K562 (cell line): ENCODE measurements at places on chromosomes 16 and 17. TPM values are rescaled to one million over a fixed set of nuclear protein-coding genes. Genes with fewer than 3 reads are reported as not detected.
A peak's percentile ranks its signal among the peaks of the same experiment; 100 is the strongest.

- H3K27ac ChIP-seq = peak within 1 kb of the TSS; percentile 66
- H3K27me3 ChIP-seq = no peaks in the 10 kb centered on the region
- peaks cover 25% of the 10 kb centered on the region; the same call in 2 of the 3 replicates for H3K36me3 ChIP-seq
- peak; percentile 64 for DNase-seq
- H3K4me1 ChIP-seq = peaks cover 35% of the 10 kb centered on the region
Observed at GRCh38 chr17:1709971-1710806, at the start of gene TLCD2. Gene TLCD2 (minus strand): TSS chr17:1710377. CDS start chr17:1710242, 135 bp downstream.

GRCh38 chr16:87919681-87919994 is 16.7 kb downstream of the CA5A start:
- H3K4me3 ChIP-seq = no peak overlapping the region
- peaks cover 10% of the 10 kb centered on the region; the same call in 2 of the 3 replicates for H3K4me1 ChIP-seq
- H3K27me3 ChIP-seq = peaks cover 14% of the 10 kb centered on the region
- H3K27ac ChIP-seq = no peak overlapping the region

DNA sequence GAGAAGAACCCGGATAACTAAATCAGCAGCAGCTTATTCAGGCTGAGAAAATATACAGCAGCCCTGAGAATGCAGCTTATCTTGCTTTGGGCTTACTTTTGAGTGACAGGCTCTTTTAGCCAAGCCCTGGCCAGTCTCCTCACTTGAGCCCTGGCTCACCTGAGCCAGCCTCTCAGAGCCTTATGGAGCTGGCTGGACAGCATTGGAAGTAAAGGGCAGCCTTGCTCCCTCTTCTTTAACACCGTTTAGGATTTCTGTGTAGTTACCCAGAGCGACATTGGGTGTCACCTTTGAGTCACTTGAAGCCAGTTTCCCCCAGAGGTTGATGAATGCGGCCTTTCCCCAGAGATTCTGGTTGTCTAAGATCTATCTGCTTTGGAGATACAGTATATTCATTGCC is 7.7 kb upstream of the NPIPB2 start:
- no peaks in the 10 kb centered on the region; the same call in 1 of the 3 replicates for H3K4me1 ChIP-seq
- H3K27me3 ChIP-seq = peaks cover 4% of the 10 kb centered on the region; the same call in 1 of the 3 replicates
- no peak overlapping the region for H3K4me3 ChIP-seq
- peak; percentile 58 for DNase-seq

DNA sequence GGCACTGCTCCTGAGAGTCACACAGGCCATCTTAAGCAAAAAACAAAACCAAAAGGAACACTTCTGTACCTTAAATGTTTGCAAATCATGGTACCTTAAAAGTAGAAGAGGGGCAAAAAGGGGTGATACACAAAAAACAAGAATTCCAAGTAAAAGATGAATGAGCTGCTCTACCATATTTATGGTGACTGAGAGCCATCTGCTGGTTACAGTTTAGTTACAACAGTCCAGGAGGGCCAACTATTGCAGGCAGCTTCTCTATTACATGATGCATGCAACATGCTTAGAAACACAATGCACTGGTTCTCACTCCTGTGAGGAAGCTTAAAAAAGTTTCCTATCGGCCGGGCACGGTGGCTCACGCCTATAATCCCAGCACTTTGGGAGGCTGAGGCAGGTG is 53.5 kb downstream of the STX8 start:
- H3K36me3 ChIP-seq = no peaks in the 10 kb centered on the region
- no peak for DNase-seq
- peaks cover 3% of the 10 kb centered on the region; the same call in 2 of the 3 replicates for H3K4me1 ChIP-seq
- H3K27ac ChIP-seq = no peak overlapping the region
- H3K27me3 ChIP-seq = no peaks in the 10 kb centered on the region
- no peak overlapping the region for H3K4me3 ChIP-seq

DNA sequence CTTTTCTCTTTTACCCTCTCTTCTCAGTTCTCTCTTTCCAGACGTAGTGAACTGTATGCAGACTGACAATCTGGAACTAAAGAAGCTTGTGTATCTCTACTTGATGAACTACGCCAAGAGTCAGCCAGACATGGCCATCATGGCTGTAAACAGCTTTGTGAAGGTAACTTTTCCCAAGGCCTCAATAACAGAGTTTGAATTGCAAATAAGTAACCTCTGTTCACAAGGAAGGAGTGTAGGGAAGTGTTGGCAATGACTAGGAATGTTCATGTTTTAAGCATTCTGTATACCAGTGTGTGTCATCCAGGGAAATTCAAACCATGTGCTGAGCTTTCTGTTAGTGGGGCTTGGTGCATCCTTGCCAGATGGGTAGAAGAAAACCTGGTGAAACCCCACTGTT is 18.6 kb downstream of the AP2B1 start:
- H3K27ac ChIP-seq = no peak overlapping the region
- peaks cover 87% of the 10 kb centered on the region for H3K36me3 ChIP-seq
- H3K27me3 ChIP-seq = no peaks in the 10 kb centered on the region
- DNase-seq = no peak
- no peaks in the 10 kb centered on the region for H3K4me1 ChIP-seq

GRCh38 chr17:42784811-42785592 is 4.6 kb downstream of the WNK4 start:
- H3K4me3 ChIP-seq = no peak overlapping the region
- peaks cover 62% of the 10 kb centered on the region for H3K4me1 ChIP-seq
- no peak for DNase-seq
- no peak overlapping the region for H3K27ac ChIP-seq

DNA sequence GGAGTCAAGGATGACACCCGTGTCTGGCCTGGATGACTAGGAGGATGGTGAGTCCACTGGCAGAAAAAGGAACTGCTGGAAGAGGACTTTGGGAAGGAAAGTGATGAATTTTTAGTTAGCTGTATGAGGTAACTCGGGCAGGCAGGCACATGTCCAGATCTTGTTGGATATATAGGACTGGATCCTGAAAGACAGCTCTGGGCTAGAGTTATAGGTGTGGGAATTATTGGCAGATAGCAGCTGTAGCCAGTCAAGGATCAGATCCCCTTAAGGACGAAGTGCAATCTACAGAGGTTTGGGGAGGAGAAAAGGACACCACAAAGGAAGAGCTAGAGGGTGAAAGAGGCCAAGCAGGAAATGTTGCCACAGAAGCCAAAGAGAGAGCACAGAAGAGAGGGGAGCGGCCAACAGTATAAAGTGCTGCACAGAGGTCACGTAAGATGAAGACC is 10.1 kb downstream of the CYB5D1 start:
- H3K27ac ChIP-seq = no peak overlapping the region
- H3K4me1 ChIP-seq = no peaks in the 10 kb centered on the region
- H3K27me3 ChIP-seq = no peaks in the 10 kb centered on the region
- no peak for DNase-seq

DNA sequence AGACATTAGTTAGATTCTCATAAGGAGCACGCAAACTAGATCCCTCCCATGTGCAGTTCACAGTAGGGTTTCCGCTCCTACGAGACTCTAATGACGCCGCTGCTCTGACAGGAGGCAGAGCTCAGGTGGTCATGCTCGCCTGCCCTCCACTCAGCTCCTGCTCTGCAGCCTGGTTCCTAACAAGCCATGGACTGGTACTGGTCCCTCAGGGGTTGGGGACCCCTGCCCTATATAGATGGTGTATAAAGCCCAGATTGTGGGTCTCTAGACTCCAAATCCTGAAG is 52.1 kb upstream of the LYRM9 start:
- no peak overlapping the region for H3K4me3 ChIP-seq
- H3K36me3 ChIP-seq = no peaks in the 10 kb centered on the region
- H3K27ac ChIP-seq = no peak overlapping the region
- peaks cover 4% of the 10 kb centered on the region; the same call in 1 of the 3 replicates for H3K4me1 ChIP-seq
- no peak for DNase-seq

DNA sequence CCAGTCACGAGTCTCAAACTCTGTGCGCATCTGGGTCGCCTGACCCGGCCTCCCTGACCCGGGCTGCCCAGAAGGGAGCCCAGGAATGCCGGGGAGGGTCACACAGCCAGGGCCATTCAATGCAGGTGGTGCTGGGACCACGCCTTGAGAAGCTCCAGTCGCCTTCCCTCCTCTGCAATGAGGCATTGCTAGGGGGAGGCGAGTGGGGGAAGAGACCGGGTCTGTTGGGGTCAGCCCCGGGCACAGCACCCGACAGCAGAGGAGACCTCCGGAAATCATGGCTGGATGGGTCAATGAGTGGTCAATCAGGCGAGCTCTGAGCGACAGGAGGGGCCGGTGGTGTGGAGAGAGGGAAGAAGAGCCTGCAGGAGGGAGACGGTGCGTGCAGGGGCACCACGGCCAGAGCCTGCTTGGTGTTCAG is 13.3 kb downstream of the JPH3 start:
- H3K27me3 ChIP-seq = peaks cover 28% of the 10 kb centered on the region; the same call in 1 of the 3 replicates
- no peaks in the 10 kb centered on the region for H3K4me1 ChIP-seq
- no peak overlapping the region for H3K4me3 ChIP-seq
- no peak overlapping the region for H3K27ac ChIP-seq
- no peak for DNase-seq
- no peaks in the 10 kb centered on the region for H3K36me3 ChIP-seq

- no peaks in the 10 kb centered on the region for H3K27me3 ChIP-seq
- no peak overlapping the region for H3K27ac ChIP-seq
- no peaks in the 10 kb centered on the region for H3K36me3 ChIP-seq
- H3K4me1 ChIP-seq = no peaks in the 10 kb centered on the region
- DNase-seq = no peak
Observed at GRCh38 chr17:65799869-65800268, 238.4 kb upstream of the AXIN2 start.

The GPR142 gene
- not detected in 2 replicates for total RNA-seq

The TBC1D3C gene
- total RNA-seq = not detected in 2 replicates

The KRT9 gene
- total RNA-seq = not detected in 2 replicates
